ENCODE measurements at places on chromosomes 2 and 18.
A peak's percentile ranks its signal among the peaks of the same experiment; 100 is the strongest.

DNA sequence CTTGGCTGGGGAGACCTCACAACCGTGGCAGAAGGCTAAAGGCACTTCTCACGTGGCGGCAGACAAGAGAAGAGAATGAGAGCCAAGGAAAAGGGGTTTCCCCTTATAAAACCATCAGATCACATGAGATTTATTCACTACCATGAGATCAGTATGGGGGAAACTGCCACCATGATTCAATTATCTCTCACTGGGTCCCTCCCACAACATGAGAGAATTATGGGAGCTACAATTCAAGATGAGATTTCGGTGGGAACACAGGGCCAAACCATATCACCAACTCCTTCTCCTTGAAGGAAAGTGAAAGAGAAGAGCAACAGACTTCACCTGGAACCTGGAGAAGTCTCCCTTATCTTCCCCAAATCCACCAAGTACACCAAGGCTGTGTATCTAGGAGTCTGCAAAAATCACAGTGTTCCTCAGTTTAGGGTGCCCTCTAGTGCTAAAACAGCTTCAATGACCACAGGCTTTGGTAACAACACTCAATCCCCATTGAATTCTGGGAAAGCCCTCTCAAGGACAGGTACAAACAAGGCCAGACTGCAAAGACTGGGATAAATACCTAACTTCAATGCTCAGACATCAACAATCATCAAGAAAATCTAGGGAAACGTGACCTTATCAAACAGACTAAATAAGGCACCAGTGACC is 148.8 kb upstream of the SRD5A2 start:
- peak; percentile 30 for DNase-seq

DNA sequence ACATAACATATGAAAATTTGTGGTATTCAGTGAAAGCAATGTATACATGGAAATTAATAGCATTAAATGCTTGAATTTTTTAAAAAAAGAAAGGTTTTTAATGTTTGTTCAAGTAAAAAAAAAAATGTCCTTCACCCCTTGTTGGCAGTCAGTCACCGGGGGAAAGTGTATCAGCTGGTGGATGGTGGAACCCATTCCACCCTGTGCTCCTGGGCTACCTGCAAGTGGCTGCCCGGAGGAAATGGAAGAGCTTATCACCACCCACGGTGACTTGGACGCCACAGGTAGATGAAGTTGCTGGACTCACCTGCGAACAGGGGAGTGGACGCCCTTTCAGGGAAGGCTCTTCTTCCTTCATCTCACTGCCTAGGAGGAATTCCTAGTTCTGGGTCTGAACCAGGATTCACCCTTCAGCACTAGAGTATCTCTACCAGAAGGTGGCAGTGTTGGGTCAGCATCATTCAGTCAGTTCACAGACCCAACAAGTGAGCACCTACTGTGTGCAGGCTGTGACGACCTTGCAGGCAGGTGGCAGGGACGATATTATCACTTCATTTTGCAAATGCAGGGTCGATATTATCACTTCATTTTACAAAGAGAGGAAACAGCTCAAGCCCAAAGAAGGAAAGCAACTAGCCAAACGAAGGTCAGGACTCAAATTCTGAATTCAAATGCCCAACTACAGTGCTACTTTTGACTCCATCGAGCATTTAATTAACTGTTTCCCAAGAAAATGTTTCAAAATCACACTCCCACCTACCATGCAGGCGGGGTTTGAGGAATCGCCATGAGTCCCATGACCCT is 35.8 kb downstream of the CIB4 start:
- peak; percentile 68 for DNase-seq

GRCh38 chr2:73020657-73021370 is 50.7 kb downstream of the SFXN5 start:
- DNase-seq, result peak; percentile 3

- DNase-seq, result peak; percentile 61
Measured at GRCh38 chr2:102005989-102006885, 14.5 kb downstream of the IL1R2 start.

- DNase-seq, result no peak
Measured at GRCh38 chr2:121998751-121999150, 243.3 kb downstream of the TSN start.

DNA sequence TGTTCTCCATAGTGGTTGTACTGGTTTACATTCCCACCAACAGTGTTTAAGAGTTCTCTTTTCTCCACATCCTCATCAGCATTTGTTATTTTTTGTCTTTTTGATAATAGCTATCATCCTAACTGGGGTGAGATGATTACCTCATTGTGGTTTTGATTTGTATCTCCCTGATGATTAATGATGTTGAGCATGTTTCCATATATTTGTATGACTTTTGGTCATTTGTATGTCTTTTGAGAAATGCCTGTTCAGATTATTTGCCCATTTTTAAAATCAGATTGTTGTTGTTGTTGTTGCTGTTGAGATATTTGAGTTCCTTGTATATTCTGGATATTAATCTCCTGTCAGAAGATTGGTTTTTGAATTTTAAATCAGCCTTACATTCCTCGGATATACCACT is 147.5 kb downstream of the NCOA1 start:
- no peak for DNase-seq

DNA sequence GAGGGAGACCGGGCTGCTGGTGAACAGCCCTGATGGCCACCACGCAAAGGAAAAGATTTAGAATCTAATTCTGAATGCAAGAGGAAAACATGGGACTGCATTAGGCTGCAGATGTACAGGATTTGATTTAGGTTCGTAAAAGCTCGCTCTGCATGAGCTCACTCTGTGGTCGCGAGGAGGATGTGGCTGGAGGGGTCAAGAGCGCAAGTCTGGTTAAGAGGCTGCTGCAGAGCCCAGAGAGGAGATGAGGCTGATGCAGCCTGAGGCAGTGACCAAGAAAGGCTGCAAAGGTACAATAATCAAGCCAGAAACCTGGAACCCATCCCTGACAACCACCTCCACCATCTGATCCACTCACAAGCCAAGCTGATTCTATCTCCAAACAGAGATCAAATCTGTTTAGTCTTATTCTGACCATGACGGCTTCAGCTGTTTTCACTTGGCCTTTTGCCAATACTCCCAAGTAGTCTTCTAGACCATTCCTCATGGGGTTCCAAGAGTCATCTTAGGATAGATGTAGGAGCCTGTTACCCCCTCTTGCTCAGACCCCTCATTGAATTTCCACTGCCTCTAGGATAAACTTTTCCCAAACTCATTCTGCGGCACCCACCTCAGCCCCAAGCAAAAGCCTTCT is 58.9 kb upstream of the ARL4C start:
- DNase-seq, result no peak

DNA sequence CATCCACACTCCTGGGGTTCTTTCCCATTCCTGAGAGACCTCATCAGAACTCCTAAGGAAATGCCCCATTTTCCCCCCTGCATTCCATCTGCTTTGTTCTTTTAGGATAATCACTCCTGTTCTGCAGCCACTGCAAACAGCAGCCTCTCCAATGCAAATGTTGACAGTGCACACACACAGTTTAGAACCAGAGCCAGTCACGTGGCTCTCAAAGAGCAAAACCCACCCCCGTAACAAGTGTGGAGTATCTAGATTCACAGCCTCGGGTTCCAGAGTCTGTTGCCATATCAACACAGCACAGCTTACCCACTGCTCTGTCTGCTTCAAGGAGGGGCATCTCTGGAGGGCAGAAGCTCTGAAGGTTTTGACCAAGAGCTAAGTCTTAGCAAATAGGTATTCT is 180.0 kb downstream of the NAPG start:
- no peak for DNase-seq

DNA sequence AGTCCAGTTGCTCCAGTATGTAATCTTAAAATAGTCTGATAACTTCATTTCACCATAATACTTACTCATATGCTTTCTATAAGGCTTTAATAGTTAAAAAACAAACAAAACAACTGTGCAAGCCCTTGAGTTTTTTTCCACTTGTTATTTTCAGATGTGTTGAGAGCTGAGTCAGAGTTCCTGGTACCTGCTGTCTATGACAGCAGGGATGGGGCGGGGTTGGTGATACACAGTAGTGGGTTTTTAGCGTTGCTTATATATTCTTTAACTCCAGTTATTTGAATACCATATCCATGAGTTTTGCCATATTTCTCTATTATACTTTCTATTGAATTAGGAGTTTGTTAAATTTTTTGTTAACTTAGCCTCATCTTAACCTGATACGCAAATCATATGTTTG is 5.0 kb downstream of the NAPG start:
- no peak for DNase-seq

DNA sequence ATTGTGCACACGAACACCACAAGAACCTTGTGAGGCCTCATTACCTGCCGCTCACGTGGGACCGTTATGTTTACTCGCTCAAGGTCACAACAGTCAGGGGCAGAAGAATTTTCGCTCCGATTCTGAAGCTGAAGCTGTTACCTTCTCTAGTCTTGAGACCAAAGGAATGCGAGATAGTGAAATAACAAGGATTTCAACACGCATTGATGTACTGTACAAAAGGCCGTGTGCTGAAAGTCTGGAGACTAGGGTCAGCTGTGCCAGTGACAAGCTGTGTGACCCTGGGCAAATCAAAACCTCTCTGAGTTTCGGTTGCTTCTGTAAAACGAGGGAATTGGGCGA is 583 bp downstream of the NEMP2 start:
- DNase-seq, result no peak

DNA sequence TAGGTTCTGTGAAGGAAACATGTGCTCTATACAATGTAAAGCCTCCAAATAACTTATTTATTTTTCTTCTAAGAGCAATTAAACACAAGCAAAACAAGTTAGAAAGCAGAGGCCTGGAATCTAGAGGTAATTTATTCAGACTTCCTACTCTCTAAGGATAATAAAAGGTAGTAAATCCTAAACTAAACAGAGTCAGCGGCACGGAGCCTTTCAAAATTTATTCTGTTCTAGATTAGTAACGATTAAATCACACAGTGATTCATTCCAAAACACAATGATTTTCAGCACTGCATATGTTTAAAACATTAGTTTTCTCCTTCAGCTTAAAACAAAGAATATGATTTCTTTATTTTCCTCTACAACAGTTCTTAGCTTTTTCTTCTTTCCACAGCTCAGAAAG is 160.9 kb downstream of the FBXO15 start:
- DNase-seq, result no peak

- DNase-seq, result no peak
Measured at GRCh38 chr2:10004836-10005235, 38.5 kb upstream of the KLF11 start.

- DNase-seq, result no peak
Measured at GRCh38 chr2:8584174-8585066, 97.4 kb upstream of the ID2 start.

GRCh38 chr2:25029183-25029554 is 12.7 kb upstream of the EFR3B start:
- no peak for DNase-seq

DNA sequence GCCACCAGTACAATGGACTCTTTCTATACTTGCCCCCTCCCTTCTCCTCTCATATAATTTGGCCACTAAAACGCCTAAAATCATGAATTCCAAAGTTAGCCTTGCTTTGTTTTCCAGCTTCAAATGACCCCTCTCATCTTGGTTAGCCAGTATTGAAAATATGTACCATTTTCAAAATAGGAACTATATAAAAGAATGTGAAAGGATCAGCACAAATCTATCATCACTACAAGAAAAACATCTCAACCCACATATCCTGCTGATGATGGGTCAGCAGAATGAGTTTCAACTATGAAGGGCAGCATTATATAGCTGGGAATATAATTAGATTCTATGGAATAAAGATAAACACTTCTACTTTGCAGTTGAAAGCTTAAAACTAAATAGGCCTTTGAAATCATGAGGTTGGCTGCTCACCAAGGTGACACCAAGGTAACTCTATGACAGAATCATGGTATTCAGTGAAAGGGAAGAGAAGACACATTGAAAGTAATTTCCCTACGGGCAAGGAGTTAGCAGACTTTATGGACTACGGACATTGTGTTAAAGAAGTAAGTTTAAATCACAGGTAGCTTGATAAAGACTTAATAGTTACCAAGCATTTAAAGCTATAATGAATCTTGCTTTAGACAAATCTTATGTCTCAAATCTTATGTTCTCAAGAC is 873.0 kb downstream of the CPS1 start:
- no peak for DNase-seq

- peak; percentile 66 for DNase-seq
Measured at GRCh38 chr2:71466301-71467179, 13.2 kb downstream of the DYSF start.

- DNase-seq, result no peak
Measured at GRCh38 chr2:78701546-78701945, 324.0 kb upstream of the REG3G start.

DNA sequence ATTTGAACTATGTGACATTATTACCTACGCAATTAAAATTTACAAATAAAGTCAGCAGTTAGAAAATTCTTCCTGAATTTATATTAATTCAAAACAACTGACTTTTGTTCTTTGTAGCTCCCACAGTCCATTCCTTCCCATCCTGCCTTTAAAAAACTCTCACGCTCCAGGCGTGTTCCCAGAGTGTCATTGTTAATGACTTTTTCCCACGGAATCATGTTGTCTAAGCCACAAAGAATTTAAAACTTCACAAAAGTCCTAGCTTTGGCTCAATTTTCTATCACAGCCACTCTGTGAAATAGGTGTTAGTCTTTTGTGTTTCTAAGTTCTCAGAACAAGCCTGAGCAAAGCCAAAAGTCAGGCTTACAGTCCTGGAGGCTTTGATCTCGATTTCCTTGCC is 26.5 kb downstream of the SLC1A4 start:
- DNase-seq, result no peak

- DNase-seq, result no peak
Measured at GRCh38 chr2:177335917-177336450, 56.6 kb upstream of the AGPS start.

- no peak for DNase-seq
Measured at GRCh38 chr2:145748927-145749326, 1229.0 kb upstream of the ZEB2 start.

- no peak for DNase-seq
Measured at GRCh38 chr2:74772046-74772445, 61.9 kb upstream of the HK2 start.

- DNase-seq, result no peak
Measured at GRCh38 chr18:57121542-57122112, 25.3 kb upstream of the BOD1L2 start.

DNA sequence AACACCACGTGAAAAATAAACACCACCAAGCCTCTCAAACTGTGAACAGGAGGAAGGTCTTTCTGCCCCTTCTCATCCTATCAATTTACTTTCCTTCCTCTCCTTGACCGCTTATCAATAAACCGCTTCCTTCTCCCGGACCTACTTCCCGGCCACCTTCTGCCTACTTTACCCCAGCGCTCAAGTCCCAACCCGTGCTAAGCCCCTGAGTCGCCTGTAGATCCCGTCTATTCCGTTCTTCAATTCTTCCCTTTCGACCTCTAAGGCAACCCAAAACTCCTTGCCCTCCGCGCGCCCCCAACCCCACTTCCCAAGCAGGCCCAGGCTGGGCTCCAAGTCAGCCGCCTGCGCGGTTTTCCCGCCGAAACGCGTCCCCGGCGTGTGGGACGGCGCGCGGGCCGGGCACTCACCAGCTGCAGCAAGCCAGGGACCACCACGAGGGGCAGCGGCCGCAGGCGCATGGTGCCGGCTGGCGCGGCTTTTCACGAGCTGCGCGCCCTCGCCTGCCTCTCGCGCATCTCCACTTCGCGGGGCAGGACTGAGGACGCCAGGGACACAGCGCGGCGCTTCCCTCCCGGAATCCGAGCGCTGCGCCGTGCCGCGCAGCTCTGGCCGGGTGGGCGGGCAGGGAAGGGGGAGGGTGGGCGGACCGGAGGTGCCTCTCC is at the start of gene NXPH2:
Gene NXPH2, minus strand, starts transcription at position 610 of the 665 bp plus-strand sequence. Its CDS starts 149 bp downstream, at position 461.
- DNase-seq, result peak; percentile 17

- DNase-seq, result no peak
Measured at GRCh38 chr2:33786881-33787280, 187.8 kb upstream of the FAM98A start.
